ENCODE measurements at places on chromosomes 12 and 14. TPM values are rescaled to one million over a fixed set of nuclear protein-coding genes. Genes with fewer than 3 reads are reported as not detected.

GRCh38 chr12:104376650-104377513 lies 73.3 kb downstream of the EID3 start:
- no peak for DNase-seq

DNA sequence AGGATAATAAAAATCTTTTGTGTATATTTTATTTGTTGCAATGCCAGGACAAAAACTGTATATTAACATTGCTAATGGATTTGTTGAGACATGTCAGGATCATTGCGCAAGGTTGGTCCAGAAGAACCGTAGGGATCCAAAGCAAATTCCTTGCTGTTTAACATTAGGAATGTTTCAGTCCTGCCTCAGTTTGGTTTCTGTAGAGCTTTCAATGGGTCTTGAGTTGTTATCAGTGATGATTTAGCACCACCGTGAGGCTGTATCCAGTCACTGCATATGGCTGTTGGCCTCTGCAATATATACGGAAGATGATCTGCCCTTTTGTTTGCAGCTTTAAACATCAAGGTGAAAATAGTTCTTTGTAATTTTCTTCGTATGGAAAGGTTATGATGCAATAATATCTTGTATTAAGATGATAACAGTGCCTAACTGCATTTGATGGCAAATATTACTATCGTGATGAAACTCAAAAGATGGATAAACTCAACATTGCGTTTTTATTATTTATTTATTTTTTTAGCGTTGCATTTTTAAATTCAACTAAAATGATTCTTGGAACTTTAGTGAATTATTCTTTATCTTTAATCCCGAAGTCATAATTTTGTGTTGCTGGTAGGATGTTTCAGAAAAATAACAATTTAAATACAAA lies 231.2 kb downstream of the AKAP6 start:
- DNase-seq = no peak

- DNase-seq = no peak
Measured at GRCh38 chr14:33812601-33813000, 138.3 kb downstream of the EGLN3 start.

DNA sequence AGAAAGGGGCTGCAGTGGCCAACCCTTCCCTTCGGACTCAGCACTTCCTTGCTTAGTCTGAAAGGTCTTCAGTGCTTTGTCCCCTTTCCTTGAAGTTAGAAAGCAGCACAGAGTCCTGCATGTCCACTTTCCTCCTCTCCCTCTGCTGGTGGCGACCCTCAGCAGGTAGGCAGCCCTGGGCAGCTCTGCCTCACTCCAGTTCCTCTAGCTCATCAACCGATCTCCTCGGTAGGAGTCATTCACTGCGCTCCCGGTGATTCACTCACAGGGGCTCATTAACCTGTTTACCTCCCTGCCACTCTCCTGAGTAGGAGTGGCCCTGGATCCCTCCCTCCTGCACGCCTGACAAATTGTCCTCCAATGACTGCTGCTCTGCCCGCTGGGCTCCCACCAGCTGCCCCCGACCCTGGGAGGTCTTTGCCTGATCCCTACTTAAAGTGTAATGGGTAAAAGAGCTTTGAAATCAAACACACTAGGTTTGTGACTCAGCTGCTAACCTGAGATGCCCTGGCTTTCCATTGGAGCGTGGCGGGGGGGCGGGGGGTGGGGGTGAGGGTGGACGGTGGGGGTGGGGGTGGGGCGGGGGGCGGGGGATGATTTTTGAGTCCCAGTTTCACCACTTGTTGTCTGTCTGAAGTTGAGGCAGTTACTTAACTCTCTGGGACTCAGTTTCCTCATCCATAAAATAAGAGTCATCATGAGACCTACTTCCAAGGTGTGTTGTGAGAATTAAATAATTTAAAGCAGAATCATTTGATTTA lies 4.2 kb downstream of the SCNN1A start:
- no peak for DNase-seq

DNA sequence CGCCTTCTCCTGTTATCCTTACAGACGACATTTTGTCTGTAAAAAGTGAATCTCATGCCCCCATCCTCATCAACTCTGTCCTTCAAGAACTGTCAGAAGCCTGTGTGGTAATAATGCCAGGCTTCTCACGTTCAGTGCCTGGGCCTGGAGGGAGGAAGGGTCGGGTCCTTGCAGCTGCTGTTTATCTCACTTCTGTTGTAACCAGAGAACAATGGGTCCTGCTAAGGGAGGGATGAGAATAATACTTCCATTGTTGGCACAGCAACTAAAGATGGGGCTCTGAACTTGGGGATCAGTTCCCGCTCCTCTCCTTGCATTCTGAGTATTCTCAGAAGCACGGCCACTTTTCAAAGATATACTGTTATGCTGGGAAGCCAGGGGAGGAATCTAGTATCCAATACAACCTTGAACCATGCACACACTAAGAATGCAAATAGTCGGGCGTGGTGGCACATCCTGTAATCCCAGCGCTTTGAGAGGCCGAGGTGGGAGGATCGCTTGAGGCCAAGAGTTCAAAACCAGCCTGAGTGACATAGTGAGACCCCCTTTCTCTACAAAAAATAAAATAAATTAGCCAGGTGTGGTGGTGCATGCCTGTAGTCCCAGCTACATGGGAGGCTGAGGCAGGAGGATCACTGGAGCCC lies 38.8 kb upstream of the NINJ2 start:
- DNase-seq = no peak

DNA sequence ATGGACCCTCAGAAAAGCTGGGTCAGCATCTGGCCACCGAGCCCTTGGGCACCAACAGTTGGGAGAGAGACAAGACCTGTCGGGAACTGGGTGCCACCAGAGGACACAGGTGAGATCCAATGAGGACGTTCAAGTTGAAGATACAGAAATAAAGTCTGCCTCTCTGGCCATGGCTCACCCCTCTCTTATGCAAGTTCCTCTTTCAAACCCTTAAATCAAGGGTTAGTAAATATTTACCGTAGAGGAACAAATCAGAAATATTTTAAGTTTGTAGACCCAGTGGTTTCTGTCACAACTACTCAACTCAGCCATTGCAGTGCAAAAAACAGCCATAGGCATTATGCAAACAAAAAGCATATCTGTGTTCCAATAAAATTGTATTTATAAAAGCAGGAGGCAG lies 76.5 kb upstream of the HSPB8 start:
- no peak for DNase-seq

- DNase-seq = no peak
Measured at GRCh38 chr14:85071447-85071846, 458.5 kb upstream of the FLRT2 start.

Gene ITPK1
- 112 TPM for total RNA-seq

GRCh38 chr12:89824822-89825221 lies 116.2 kb upstream of the ATP2B1 start:
- DNase-seq = no peak

GRCh38 chr12:69684466-69684865 lies 14.6 kb downstream of the BEST3 start:
- no peak for DNase-seq

- DNase-seq = no peak
Measured at GRCh38 chr14:69708586-69709560, 58.1 kb upstream of the SRSF5 start.
